Activated T-cell treated with anti-CD3 and anti-CD28 coated beads, Interleukin-2, amount 50 U/mL, for 72 hours (primary cell): ENCODE measurements at places on chromosomes 4 and X.

DNA sequence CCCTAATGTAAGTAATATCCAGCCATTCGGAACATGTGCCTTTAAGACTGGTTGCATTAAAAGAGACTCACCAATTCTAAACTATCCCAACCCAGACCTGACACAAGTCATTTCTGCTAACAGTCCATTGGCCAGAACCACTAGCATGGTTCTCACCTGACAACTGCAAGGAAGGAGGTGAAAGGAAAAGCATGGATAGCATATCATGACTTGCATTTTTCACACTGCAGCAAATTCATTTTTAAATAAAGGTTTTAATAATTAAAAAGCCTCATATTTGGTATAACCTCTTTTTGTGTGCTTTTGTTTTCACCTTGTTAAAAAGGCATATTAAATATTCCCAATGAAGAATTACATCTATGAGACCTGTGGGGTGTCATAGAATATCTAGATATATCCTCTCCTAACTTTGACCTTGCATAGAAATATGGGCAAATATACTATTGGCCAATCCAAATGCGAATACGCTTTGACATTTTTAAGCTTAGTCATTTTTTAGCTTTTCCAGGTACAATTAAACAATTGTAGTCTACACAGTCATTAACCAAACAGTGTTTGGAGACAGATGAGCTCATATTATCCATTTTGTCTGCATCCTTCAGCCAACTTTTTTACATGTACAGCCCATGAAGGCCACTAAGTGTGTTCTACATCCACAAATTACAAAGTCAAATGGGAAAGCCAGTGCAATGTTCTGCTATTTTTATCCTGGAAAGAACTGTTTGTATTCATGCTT is 295.3 kb downstream of the PDGFC start:
- no peak for DNase-seq

GRCh38 chr4:154507156-154507555 is 15.6 kb upstream of the DCHS2 start:
- no peak for DNase-seq

DNA sequence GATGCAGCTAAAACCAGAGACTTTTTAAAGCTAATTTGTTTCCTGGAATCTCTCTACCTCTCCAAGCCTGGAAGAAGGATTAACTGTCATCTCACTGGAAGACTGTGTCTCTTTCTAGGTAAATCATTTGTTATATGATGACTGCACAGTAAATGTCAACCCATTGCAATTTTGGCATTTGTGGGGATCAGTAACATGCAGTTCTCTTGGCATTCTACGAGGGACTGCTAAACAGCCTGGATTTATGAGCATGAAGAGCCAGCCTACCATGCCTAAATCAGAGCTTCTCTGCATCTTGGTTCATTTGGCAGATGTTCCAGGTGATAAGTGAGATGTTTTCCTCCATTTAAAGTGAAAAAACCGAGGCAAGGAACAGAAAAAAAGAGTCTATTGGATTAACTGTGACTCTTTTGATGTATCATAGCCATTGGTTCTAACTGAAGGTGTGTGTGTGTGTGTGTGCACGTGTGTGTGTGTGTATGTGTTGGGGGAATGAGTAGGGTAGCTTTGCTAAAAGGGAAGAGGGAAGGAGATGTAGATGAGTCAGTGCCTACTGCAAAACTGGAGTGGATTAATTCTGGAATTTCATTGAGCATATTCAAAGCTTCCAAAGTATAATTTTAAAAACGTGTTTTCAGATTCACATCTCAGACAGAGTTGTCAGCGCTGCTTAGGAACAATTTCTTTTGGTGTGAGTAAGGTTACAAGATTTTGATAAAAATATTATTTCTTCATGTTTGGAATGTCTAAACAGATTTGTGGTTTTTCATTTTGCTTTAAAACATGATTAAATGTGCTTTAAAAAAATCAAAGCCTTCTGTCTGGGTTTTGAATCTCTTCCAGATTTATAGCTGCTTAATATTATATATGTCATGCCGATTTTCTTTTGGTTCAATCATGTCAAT is 123.2 kb upstream of the LNX1 start:
- no peak for DNase-seq

GRCh38 chr4:100707786-100708185 is 190.0 kb upstream of the EMCN start:
- no peak for DNase-seq

DNA sequence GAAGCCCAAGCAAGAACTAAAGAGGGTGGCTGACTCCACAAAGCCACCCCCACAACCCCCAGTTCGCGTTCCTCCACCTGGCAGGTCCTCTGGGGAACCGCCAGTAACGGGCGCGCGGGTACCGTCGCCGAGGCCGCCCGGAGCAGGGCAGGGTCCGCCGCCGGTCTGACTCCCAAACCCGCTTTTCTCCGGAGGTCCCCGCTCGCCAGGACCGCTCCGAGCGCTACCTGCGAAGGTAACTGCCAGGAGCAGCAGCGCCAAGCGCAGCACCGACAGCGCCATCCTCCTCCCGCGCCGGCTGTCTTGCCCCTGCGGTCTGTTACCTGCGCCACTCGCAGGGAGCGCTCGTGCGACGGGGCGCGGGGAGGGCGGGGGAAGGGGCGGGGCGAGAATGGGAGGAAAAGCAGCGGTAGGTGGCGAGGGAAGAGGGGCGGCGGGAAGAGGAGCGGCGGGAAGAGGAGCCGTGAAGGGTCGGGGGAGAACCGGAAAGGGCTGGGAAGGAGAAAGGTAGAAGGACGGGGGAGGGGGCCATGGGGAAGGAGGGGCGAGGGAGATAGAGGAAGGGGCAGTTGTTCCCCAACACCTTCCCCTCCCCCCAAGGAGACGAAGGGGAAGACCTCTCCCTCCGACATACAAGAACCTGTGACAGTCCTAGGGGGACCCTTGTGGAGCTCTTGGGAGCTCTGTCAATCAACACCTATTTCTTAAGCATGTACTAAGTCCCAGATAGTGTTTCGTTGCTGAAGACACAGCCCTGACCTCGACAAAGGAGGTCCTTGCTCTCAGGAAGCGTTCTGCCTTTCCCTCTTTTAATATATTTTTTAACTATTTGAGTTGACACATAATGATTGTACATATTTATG is at the start of gene SPINK2:
TSS of gene SPINK2 (minus strand) at position 321 of the 863 bp plus-strand sequence. CDS start at position 282, 39 bp downstream.
- peak; percentile 66 for DNase-seq

DNA sequence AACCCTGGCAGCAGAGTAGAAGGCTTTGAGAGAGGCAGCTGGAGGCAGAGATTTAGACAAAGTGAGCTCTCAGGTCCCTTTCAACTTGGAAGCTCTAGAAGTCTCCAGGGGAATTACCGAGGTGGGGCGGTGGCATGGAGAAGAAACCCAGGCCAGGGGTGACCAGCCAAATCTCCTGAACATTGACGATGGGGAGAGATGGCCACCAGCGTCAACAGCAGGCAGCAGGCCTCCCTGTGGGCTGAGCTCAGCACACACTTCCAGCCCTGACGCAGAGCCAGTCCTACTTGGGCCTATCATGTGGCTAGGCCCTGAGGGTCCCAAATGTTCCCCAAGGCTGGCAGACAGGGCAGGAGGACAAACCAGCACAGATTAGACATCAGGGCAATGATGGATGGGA is 187.8 kb downstream of the BCOR start:
- DNase-seq: no peak

GRCh38 chr4:110808351-110808878 is 185.5 kb upstream of the PITX2 start:
- DNase-seq: no peak

GRCh38 chrX:69063486-69063885 is 101.8 kb downstream of the PJA1 start:
- no peak for DNase-seq

GRCh38 chrX:2694914-2695267 is 3.8 kb downstream of the CD99 start:
- no peak for DNase-seq

DNA sequence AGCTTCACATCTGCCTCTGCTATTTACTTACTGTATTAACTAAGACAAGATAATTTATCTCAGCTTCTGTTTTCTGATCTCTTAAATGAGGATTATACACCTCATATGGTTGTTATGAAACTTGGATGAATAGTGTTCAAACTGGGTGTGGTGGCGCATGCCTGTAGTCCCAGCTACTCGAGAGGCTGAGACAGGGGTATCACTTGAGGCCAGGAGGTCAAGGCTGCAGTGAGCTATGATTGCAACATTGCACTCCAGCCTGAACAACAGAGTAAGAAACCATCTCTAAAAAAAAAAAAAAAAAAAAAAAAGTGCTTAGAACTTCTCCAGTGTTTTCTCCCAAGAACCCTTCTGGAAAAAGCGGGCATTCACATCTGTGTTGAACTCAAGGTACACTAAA is 19.8 kb upstream of the KLF3 start:
- no peak for DNase-seq

DNA sequence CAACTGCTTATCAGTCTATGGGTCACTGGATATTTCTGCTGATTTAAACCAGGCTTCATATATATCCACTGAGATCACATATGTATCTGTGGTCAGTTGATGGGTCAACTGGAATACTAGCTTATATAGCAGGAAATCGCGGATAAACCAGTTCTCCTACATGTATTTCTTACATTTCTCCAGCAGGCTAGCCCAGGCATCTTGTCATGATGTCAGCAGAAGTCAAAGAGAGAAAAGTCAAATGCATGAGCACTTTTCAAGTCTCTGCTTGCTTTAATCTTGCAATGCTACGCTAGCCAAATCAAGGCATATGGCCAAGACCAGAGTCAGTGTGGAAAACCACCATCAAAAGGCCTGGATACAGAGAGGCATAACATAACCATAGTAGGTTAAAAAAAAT is 1008.8 kb upstream of the DIAPH2 start:
- DNase-seq: no peak

DNA sequence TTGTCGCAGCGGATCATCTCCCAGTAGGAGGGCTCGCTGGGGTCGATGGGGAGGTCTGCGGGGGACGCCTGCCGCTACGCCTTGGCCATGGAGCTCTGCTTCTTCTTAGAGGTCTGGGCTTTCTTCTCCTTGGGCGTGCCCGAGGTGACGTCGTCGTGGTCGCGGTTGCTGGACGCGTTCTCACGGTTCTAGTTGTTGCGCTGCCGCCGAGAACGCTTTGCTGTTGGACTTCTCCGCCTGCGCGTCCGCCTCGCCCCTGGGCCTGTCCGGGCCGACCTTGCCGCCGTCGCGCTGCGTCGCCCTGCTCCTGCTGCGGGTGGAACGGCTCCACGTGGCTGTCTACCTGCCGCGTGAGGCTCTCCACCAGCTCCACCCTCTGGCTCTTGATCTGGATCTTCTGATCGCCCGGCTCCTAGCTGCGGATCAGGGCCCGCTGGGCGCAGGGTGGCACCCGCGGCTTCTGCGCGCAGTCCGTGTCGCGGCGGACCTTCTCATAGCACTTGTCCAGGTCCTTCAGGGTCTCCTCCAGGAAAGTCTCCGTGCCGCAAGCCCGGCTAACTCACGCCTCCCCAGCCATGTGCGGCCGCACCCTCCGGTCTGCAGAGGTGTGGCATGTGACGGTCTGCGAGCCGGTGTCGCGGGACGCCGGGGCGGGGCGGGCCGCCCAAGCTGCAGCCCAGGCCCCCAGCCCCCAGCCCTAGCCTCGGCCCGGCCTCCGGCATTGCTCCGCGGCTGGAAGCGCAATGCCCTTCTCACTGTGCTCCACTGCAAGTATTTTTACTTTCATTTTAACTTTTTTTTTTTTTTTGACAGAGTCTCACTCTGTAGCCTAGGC is 40.5 kb upstream of the OGT start:
- DNase-seq: no peak

GRCh38 chr4:13706120-13706519 is 78.6 kb upstream of the BOD1L1 start:
- no peak for DNase-seq

DNA sequence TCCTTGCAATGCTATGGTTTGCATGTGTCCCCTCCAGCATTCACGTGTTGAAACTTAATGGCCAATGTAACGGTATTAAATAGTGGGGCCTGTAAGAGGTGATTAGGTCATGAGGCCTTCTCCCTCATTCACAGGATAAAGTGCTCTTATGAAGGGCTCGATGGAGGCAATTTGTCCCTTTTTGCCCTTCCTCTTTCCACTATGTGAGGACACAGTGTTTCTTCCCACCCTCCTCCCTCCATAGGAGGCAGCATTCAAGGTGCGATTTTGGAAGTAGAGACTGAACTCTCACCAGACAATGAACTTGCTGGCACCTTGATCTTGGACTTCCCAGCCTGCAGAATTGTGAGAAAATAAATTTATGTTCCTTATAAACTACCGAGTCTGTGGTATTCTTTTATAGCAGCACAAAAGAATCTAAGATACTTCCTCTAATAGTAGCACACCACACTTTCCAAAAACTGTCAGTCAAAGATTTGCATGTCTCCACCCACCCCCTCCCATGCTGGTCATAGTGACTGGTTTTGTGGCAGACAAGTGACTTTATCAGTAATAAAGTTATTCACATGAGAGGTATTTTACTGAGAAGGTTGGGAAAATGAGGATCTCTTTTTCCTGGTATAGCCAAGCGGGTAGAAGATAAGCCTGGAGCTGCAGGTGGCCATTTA is 113.5 kb upstream of the TTC29 start:
- DNase-seq: no peak

GRCh38 chrX:10506781-10507180 is 113.6 kb downstream of the MID1 start:
- no peak for DNase-seq

- DNase-seq: no peak
These were observed 19.7 kb upstream of the MAGEE1 start for GRCh38 chrX:76407795-76408194.

DNA sequence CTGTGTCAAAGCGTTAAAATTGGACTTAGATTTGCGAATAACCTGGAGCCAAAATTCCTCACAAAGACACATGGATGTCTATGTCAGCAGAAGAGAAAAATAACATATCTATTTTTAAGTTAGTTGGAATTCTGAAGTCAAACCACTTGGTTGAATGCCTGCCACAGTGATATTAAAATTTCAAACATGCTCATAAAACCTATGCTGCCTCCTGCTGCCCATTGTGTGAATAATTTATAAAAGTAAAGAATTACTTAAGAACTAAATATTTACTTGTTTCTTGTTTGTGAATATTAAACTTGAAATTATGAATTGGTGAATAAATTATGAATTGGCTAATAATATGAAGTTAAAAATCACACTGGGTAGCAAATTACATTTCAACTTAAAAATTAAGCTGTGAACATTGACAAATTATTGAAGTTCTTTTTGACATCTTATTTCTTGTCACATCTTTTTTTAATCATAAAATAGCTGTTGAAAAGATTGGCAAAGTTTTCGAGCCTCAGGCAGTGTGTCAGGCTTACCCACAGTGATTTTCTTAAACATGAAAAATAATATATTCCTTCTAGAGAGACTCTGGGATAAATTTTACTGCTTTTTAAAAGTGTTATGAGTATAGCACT is 35.4 kb downstream of the FABP2 start:
- peak; percentile 29 for DNase-seq
